ENCODE measurements at places on chromosomes 1 and 21.

- DNase-seq, result no peak
Observed at GRCh38 chr1:34188418-34188817, 11.7 kb downstream of the C1orf94 start.

DNA sequence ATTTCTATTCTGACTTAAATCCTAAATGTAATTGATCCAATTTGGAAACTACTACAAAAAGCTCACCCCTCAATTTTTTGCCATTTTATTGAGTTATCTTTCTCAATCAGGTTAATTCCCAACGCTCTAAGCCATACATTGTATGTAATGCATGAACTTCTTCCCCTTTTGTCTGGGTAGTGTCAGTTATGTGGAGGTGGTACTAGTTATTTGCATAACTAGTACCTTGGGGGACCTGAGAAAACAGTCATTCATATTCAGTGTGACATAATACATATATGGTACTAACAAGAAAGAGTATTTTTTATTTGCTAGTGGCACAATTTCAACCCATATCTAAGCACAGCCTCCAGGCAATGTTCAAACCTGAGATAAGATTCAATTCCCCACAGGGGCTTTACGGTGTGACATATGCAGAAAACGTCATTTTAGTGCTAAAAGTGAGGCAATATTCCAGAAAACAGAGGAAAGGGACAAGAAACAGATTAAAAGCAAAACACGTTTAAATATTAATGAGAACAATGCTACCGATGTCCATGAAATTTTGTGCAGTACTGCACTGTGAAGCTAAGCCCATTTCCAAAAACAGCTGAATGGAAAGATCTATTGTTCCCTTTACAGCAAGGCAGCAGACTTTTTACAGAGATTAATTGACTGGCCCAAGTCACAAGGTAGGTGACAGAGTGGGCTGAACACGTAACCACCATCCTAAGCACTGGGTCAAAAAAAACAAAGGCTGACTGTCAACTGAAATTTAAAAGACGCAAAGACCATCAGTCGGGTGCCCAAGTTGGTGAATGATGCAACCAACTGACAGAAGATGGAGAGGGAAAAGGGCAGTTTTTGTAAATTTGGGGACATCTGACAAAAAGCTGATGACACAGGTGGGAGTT is 1.4 kb downstream of the HLCS start:
- DNase-seq, result no peak

DNA sequence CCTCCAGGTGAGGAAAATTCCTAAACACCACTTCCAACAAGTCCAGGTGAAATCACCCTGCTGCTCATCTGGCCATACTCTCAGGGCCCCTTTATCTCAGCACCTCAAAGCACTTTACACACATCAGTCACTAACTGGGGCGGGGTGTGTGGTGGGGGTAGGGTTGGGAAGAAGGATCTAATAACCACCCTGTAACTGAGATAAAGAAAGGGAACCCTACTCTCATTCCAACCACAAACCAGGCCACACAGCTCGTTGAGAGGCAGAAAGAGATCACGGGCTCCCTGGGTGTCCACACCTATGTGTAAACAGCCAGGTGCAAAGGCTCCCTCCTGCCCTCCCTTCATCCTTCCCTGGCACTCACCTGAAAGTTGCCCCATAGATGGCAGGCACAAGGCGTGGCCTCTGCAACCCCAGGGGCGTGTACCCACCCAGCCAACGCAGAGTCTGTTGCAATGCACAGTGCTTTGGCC is 20.4 kb downstream of the GPR161 start:
- DNase-seq, result no peak

DNA sequence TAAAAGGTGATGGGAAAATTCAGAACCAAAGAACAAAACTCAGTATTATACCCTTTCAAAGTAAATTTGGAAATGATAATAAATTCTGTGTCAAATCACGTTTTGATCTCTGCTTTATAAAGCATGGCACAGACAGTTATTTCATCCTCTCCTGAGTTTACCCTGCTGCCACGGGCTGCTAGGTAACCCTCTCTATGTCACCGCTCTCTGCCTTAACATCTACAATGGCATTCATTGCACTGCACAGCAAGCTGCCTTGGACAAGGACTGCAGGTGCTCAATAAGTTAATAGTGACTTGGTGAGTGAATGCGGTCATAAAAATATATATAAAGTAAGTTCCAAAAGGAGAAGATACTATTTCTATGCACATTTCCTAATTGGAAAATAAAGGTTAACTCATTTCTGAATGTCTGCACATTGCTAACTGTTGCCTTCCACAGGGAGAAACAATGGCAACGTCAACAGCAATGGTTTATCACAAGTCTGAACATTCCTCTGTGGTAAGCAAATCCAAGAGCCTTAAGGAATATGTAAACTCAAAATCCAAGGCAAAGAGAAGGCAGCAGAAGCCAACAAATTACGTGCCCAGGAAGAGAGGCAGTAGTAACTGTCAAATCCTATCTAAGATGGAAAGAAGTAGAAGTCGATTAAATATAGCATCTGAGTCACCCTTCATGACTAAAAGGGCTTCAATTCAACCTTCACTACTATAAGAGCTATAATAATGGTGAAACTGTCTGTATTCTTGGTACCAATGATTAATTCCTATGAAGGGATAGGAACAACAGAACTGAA is 19.4 kb downstream of the FYB2 start:
- no peak for DNase-seq

- no peak for DNase-seq
Observed at GRCh38 chr1:247421074-247421473, 5.1 kb downstream of the NLRP3 start.

DNA sequence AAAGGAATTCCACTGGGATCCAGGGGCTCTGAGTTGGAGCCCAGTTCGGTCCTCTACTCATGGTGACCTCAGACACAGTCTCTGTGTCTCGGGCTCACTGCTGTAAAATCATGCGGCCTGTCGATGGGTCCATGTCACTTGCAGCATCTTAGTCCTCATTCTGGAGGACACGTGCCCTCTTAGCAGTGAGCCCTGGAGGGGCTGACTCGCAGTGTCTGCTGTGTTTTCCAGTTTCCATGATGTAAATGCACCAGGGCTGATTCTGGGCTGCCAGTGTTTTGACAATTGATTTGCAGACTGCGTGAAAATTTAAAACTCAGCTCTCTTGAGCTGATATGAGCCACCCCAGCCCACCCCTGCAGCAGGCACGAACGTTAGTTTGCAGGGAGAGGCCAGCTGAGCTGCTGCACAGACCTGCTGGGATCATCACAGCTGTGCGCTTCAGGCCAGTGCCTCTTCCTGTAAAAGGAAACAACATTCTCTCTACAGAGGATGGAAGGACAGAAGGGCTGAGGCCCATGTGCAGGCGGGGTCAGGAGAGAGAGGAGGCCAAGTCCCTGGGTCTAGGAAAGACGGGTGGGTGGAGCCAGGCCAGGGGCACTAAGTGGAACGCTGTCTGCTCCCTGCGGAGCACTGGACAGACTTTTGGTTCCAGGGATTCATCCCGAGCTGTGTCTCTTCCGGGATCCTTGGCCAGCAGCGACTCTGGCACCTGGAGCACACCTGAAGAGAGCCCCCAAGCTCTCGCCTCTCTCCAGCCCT is 42.6 kb downstream of the RSPH1 start:
- no peak for DNase-seq

- DNase-seq, result no peak
Observed at GRCh38 chr1:27935721-27936120, 921 bp downstream of the SMPDL3B start.

- no peak for DNase-seq
Observed at GRCh38 chr1:215631489-215631888, 64.4 kb downstream of the KCTD3 start.

GRCh38 chr1:203440771-203441170 is 34.8 kb upstream of the PRELP start:
- no peak for DNase-seq

Data from neuronal stem cell (in vitro differentiated cells).